ENCODE measurements at places on chromosomes 1 and 21.

DNA sequence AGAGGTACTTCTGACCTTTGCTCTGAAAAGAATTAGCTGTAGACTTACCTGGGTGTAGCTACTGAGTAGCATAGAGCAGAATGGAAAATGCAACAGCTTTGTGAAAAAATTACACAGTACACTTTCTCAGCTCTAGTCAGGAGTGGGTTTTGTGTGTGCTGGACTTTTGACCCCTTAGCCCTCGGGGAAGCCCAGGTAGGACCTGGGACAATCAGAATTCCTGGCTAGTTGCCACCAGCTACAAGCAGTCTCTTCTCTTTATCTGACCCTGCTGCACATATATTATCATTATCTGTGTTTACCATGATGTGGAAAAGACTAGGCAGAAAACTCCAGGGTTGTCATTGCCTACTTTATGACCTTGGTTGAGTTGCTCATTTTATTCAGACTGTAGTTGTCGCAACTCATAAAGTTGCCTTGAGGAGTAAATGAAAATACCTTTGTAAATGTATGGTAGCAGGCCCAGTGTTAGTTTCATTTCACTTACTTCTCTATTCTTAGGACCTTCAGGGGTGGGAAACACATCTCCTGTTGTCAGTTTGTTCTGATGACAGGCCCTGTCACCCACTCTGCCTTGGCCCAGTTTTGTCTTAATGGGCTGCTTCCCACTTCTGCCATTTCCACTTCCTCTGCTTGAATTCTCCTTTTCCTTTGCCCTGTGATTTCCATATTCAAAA is 5.4 kb downstream of the NEK7 start:
- no peak for DNase-seq

DNA sequence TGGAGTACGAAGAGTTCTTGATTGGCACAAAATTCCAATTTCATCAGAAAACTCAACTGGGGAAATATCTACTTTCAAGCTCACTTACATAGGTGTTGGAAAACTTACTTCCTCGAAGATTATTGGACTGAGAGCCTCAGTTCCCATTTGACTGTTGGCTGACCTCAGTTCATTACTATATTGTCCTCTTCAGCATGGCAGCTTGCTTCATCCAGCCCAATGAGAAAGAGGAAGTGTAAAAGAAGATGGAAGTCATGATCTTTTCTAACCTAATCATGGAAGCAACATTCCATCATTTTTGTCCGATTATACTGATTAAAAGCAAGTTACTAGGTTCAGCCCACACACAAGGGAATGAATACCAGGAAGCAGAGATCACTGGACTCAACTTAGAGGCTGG is 49.4 kb downstream of the HSD3B1 start:
- DNase-seq: no peak

- DNase-seq: no peak
Observed at GRCh38 chr1:79044974-79045650, 38.6 kb upstream of the ADGRL4 start.

DNA sequence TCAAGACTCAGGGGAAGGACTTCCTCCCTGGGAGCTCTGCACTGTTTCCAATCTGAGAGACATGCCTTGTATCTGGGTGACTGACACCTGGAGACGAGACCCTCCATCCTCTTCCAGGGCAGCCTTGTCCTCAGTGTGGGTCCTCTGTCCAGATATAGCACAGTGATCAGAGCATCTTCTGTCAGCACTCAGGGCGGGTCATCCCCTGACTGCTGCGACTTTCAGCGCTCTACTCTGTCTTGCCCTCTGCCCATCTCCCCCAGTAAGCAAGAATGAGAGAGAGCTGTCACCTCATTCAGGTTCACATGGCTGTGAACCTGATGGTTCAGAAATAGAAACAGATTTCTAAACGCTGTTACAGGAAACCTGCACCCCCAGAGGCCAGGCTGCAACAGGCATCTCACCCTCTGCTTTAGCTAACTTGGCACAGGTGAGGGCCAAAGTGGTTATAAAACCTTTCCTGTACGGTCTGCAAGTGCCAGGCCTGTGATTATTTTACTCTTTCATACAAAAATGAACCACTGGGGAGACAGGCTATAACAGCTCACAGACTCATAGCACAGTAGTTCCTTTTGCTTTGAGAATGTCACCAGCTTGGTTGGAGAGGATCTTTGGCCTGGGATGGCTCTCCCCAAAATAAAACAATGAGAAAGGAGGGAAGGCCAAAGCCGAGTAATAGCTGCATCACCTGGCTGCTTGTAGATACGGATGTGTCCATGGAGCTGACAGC is 11.4 kb upstream of the TENT5C start:
- no peak for DNase-seq

- no peak for DNase-seq
Observed at GRCh38 chr1:6001992-6002576, 9.9 kb upstream of the NPHP4 start.

DNA sequence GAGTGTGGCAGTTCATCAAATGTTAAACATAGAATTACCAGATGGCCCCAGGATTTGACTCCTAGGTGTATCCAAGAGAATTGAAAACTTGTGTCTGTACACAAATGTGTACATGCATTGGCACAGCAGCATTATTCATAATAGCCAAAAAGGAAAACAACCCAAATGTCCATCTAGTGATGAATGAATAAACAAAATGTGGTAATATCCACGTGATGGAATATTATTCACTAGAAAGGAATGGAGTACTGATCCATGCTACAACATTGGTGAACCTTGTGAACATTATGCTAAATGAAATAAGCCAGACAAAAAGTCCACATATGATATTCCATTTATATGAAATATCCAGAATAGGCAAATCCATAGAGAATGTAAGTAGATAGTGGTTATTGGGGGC is 77.7 kb downstream of the RAVER2 start:
- DNase-seq: no peak

GRCh38 chr1:41611068-41611931 is 126.8 kb upstream of the EDN2 start:
- no peak for DNase-seq

- DNase-seq: no peak
Observed at GRCh38 chr1:68010543-68010942, 39.9 kb downstream of the DIRAS3 start.

- no peak for DNase-seq
Observed at GRCh38 chr1:181131255-181131941, 42.9 kb downstream of the IER5 start.

- DNase-seq: no peak
Observed at GRCh38 chr1:225460021-225460736, 32.3 kb upstream of the LBR start.

DNA sequence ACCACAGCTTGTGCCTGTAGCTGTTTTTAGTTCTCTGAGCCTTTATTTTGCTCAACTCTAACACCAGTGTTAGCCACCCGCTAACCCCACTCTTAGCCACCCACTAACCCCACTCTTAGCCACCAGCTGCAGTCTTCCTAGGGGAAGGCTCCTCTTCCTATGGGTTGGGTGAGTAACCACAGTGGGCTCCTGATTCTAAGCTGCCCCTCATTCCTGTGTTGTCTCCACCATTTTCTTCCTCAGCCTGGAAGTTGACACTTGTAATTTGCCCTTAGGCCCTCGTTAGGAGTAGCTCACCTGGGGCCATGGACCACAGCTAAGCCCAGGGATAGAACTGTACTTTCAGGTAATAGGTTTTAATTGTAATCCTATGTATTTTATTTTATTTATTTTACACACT is 782.9 kb upstream of the TPTE start:
- no peak for DNase-seq

DNA sequence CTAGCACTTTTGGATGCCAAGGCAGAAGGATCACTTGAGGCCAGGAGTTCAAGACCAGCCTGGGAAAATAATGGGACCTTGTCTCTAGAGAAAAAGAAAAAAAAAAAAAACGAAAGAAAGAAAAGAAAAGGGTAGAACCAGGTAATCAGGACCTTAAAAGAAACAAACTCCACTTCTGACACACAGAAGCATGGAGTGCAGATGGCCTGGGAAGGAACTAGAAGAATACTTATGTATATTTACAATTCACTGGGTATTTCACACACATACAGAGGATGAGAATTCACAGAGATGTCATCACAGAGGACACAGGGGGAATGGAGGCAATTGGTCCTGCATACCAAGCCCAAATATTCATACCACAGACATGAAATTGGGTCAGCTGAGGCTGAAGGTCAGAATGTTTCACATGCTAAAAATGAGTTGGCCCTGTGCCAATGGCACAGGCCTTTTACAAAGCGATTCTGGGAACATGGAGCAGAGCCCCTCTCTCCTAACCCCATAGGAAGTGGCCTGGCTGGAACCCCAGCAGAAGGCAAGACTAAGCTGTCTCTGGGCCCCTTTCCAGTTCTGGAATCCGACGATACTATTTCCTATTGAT is 4.4 kb downstream of the B4GALT3 start:
- DNase-seq: no peak

DNA sequence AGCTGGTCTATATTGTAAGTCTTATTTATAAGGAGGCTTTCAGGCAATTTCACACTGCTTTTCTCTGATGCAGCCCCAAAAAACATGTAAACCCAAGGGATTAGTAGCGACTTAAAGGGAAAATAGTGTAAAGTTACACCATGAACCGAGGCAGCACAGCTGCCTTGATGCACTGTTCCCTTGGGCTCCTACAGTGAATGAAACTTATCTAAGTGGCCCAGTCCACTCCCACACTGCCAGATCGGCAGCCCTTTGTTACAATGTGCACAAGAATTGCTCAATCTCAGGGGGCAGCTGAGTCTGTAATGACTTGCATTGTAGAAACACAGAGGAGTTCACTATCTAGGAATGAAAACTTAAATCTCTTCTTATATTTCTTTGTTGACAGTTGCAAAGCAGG is 120.8 kb upstream of the ADGRL2 start:
- no peak for DNase-seq

DNA sequence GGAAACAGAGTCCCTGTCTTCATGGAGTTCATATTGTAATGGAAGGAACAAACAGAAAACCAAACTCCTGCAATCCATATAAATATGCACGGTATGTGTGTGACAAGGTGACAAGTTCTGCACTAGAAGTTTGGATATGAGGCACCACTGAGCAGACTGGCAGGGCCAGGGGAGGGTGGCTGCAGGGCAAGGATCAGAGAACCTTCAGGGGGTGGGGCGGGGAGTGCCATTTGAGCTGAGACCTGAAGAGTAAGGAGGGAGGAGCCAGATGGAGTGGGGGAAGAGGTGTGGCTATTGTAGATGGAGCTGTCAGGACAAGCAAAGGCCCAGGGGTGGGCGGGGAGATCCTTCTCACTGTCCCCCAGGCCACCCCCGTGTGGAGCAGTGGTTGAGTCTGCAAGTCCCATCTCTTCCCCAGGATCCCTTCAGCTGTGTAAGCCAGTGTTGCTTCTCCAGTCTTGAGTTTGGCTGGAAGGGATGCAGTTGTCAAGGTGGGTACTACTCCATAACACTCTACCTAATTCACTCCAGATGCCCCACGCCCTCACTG is 76.4 kb downstream of the ATP5PO start:
- DNase-seq: no peak

DNA sequence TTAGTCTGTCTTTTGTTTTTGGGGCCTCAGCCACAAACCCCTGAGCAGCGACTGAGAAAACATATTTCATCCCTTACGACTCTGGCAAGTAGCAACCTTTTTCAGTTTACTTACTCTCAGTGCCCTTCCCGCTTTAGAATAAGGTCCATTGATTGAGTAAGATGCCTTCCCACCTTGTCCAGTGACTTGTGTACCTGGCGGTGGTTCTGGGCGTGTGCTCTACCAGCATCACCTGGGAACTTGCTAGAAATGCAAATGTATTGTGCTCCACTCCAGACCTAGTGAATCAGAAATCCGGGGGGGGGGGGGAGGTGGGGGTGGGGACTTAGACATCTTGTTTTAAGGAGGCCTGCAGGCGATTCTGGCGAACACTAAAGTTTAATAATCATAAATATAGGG is 72.1 kb downstream of the S1PR1 start:
- no peak for DNase-seq

- no peak for DNase-seq
Observed at GRCh38 chr1:17397910-17398695, 26.1 kb downstream of the PADI6 start.

DNA sequence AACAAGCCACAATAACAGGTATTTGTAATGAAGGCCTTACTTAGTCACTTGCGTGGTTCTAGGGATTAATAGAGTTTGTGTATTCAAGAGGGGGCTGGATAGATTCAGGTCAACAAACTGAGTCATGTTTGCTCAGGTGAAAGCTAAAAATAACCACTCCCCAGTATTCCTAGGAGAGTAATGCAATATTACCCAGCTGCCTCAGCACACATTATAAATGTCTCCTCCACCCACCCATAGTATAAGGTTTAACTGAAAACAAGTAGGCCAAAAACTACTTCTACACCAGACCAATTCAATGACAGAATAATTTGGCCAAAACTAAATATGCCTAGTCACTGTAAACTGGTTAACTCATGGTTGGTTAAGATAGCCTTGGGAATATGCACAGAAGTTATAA is 34.4 kb downstream of the WLS start:
- no peak for DNase-seq

GRCh38 chr1:25432749-25433388 is 2.2 kb downstream of the MACO1 start:
- DNase-seq: no peak

GRCh38 chr1:10943041-10943440 is 69.4 kb upstream of the TARDBP start:
- DNase-seq: no peak

GRCh38 chr1:84379138-84379916 is 19.0 kb upstream of the DNASE2B start:
- DNase-seq: no peak

DNA sequence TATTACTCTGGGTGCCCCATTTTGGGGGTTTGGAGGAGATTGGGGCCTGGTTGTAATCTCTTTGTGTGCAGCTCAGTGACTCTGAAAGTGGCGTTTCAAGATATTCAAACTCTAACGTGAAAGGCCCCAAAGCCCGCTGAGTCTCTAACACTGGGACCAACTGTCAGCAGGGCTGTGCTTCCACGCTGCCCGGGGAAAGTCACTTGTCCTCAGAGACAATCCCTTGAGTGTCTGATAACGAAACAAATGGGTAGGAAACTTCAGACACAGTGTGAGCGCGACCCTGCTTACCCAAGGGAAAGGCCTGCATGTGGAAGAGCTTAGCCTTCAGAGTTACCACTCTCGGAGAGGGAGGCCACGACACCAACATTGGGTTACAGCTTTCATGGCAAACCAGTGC is 837 bp downstream of the UBASH3A start:
- no peak for DNase-seq

DNA sequence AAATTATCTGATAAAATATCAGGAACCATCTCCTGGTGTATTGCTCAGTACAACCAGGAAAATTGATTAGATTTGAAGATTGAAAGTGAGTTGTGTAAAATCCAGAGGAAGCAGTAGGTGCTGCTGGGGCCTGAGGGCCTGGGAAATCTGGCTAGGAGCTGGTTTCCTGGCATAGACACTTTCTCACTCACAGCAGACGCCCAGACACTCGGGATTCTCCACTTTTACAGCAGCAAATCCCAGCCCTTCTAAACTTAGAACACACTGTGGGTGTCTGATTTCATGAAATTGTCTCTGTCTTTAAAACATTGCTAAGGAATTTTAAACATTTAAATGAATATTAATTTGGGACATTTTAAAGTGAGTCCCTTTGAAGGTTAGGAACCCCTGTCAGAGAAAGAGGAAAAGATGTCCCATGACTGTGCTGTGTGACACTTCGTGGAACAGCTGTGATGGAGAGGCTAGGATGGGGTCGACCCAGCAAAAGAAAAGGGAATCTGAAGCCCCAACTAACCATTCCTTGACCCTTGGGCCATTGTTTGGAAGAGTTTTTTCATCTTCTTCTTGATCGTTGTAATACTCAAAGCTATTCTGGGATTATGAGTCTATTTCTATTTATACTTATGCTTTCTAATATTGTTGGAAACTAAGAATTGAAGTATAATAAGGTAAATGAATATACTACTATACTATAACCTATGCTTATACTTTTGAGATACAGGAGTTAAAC is 49.0 kb upstream of the VAMP3 start:
- no peak for DNase-seq
